ENCODE measurements at places on chromosomes 11 and 22. TPM values are rescaled to one million over a fixed set of nuclear protein-coding genes. Genes with fewer than 3 reads are reported as not detected.

LRRC55 gene
- not detected for total RNA-seq

RAB38 gene
- total RNA-seq, result 229 TPM

PHETA2 gene
- 2.0 TPM for total RNA-seq

PATE4 gene
- total RNA-seq, result not detected

IGF2 gene
- total RNA-seq, result 0.07 TPM

HIC2 gene
- 4.1 TPM for total RNA-seq

YPEL1 gene
- under 0.01 TPM for total RNA-seq

UBASH3B gene
- 17.2 TPM for total RNA-seq

CDC45 gene
- 0.21 TPM for total RNA-seq

APOA1 gene
- total RNA-seq, result not detected

RAG1 gene
- 1.8 TPM for total RNA-seq

CLMP gene
- total RNA-seq, result 10.3 TPM

All from nasal cavity respiratory epithelium epithelial cell of viscerocranial mucosa (primary cell).